T-helper 17 cell (primary cell): ENCODE measurements at places on chromosomes 4 and X. TPM values are rescaled to one million over a fixed set of nuclear protein-coding genes. Genes with fewer than 3 reads are reported as not detected.

The TLR3 gene
- 0.55 TPM for total RNA-seq

The F11 gene
- total RNA-seq: not detected

The CCKAR gene
- total RNA-seq: not detected

The IQCM gene
- not detected for total RNA-seq

GRCh38 chrX:69277369-69277990 is 112.2 kb upstream of the PJA1 start:
- H3K27ac ChIP-seq: no peak overlapping the region
- H3K4me3 ChIP-seq: no peak overlapping the region
- peaks cover 2% of the 10 kb centered on the region for H3K36me3 ChIP-seq
- peaks cover 8% of the 10 kb centered on the region for H3K27me3 ChIP-seq
- no peak for DNase-seq

- DNase-seq: no peak
- peaks cover 3% of the 10 kb centered on the region for H3K36me3 ChIP-seq
- no peak overlapping the region for H3K27ac ChIP-seq
- no peak overlapping the region for H3K4me3 ChIP-seq
- no peaks in the 10 kb centered on the region for H3K27me3 ChIP-seq
These were observed 5.2 kb downstream of the NAAA start for GRCh38 chr4:75935628-75936027.

DNA sequence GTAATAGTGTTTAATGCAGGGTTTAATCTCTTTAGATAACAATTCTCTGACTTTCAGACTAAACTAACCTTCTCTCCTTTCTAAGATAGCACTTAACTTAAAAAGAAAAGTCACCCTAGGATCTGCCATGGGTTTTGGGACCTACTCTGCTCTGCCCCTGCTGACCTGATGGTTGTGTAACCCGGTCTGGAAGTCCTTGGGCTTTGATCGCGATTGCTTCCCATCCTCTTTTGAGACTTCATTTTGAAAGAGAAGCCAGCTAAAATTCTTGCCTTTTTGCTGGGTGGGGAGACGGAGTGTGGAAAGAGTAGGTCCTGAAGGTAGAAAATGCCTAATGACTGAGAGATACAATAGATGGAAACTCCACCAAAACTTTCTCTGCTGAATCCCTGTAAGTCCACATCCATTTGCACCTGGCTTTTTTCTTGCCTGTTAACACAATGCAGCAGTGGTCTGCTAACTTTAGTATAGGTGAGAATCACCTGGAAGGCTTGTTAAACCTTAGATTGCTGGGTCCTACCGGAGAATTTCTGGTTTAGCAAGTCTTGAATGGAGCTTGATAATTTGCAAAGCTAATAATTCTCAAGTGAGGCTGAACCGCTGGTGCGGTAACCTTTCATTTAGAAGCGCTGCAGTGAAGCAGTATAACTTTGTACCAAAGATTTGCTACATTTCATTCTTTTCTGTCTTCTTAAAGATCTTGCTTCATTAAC is 45.6 kb upstream of the CCSER1 start:
- no peak overlapping the region for H3K27ac ChIP-seq
- H3K36me3 ChIP-seq: no peaks in the 10 kb centered on the region
- no peaks in the 10 kb centered on the region for H3K27me3 ChIP-seq
- DNase-seq: no peak
- no peak overlapping the region for H3K4me3 ChIP-seq

- no peak for DNase-seq
- H3K4me3 ChIP-seq: no peak overlapping the region
- H3K27me3 ChIP-seq: no peaks in the 10 kb centered on the region
- H3K4me1 ChIP-seq: no peaks in the 10 kb centered on the region
- no peak overlapping the region for H3K27ac ChIP-seq
These were observed 99.3 kb downstream of the TEX11 start for GRCh38 chrX:70808942-70809940.

GRCh38 chr4:42711496-42711895 is 54.6 kb upstream of the ATP8A1 start:
- H3K4me1 ChIP-seq: no peaks in the 10 kb centered on the region
- no peak overlapping the region for H3K27ac ChIP-seq
- DNase-seq: no peak
- H3K27me3 ChIP-seq: peaks cover 32% of the 10 kb centered on the region
- H3K4me3 ChIP-seq: no peak overlapping the region
